ENCODE measurements at places on chromosomes 6 and 20. TPM values are rescaled to one million over a fixed set of nuclear protein-coding genes. Genes with fewer than 3 reads are reported as not detected.

- DNase-seq, result peak; percentile 38
- no peaks in the 10 kb centered on the region for H3K27me3 ChIP-seq
- H3K4me3 ChIP-seq, result no peak within 1 kb of the TSS
- no peaks in the 10 kb centered on the region for H3K36me3 ChIP-seq
Measured at GRCh38 chr6:35512740-35513139, at the start of gene TULP1. Gene TULP1, minus strand, starts transcription at chr6:35512896. Its CDS starts 38 bp downstream, at chr6:35512858.

GRCh38 chr6:42771741-42772100, 10.1 kb upstream of the BICRAL start:
- H3K27ac ChIP-seq, result no peak overlapping the region
- no peak for DNase-seq
- H3K36me3 ChIP-seq, result no peaks in the 10 kb centered on the region
- H3K27me3 ChIP-seq, result no peaks in the 10 kb centered on the region
- H3K4me3 ChIP-seq, result peak overlapping the region; percentile 28
- H3K4me1 ChIP-seq, result peaks cover 4% of the 10 kb centered on the region

GRCh38 chr6:161217628-161218027, 56.2 kb downstream of the AGPAT4 start:
- H3K27me3 ChIP-seq, result no peaks in the 10 kb centered on the region
- H3K36me3 ChIP-seq, result peaks cover 81% of the 10 kb centered on the region
- H3K4me3 ChIP-seq, result no peak overlapping the region
- no peak overlapping the region for H3K27ac ChIP-seq
- H3K4me1 ChIP-seq, result no peaks in the 10 kb centered on the region

- no peak overlapping the region for H3K4me3 ChIP-seq
- no peak overlapping the region for H3K27ac ChIP-seq
- DNase-seq, result no peak
- H3K4me1 ChIP-seq, result 0 out of 2 replicates have a peak, but pooled peaks cover 2% of the 10 kb centered on the region
Measured at GRCh38 chr6:158019416-158019815, 37.8 kb downstream of the SYNJ2 start.

GRCh38 chr6:168867247-168868102, 386.2 kb downstream of the THBS2 start:
- H3K36me3 ChIP-seq, result no peaks in the 10 kb centered on the region
- no peaks in the 10 kb centered on the region for H3K4me1 ChIP-seq
- no peaks in the 10 kb centered on the region for H3K27me3 ChIP-seq

- no peak for DNase-seq
- H3K36me3 ChIP-seq, result peaks cover 8% of the 10 kb centered on the region
- no peak overlapping the region for H3K27ac ChIP-seq
- H3K4me3 ChIP-seq, result no peak overlapping the region
- no peaks in the 10 kb centered on the region for H3K27me3 ChIP-seq
- no peaks in the 10 kb centered on the region for H3K4me1 ChIP-seq
Measured at GRCh38 chr20:52425253-52425652, 233.7 kb upstream of the ZFP64 start.

GRCh38 chr6:14987490-14987889, 258.4 kb upstream of the JARID2 start:
- H3K27ac ChIP-seq, result no peak overlapping the region
- no peak for DNase-seq
- H3K4me3 ChIP-seq, result no peak overlapping the region
- peaks cover 3% of the 10 kb centered on the region for H3K4me1 ChIP-seq

- no peak for DNase-seq
- H3K4me3 ChIP-seq, result no peak overlapping the region
- no peaks in the 10 kb centered on the region for H3K36me3 ChIP-seq
- H3K4me1 ChIP-seq, result peaks cover 5% of the 10 kb centered on the region
Measured at GRCh38 chr6:33950472-33950881, 146.7 kb upstream of the MLN start.

- H3K27me3 ChIP-seq, result no peaks in the 10 kb centered on the region
- 0 out of 2 replicates have a peak, but pooled peaks cover 2% of the 10 kb centered on the region for H3K36me3 ChIP-seq
- no peak overlapping the region for H3K27ac ChIP-seq
Measured at GRCh38 chr6:32382757-32383420, 11.2 kb upstream of the TSBP1 start.

GRCh38 chr6:105078386-105078708, 101.5 kb downstream of the POPDC3 start:
- H3K4me3 ChIP-seq, result no peak overlapping the region
- H3K27me3 ChIP-seq, result no peaks in the 10 kb centered on the region
- H3K4me1 ChIP-seq, result no peaks in the 10 kb centered on the region
- no peak overlapping the region for H3K27ac ChIP-seq
- peaks cover 26% of the 10 kb centered on the region for H3K36me3 ChIP-seq

- no peak overlapping the region for H3K4me3 ChIP-seq
- no peaks in the 10 kb centered on the region for H3K36me3 ChIP-seq
- DNase-seq, result no peak
- H3K4me1 ChIP-seq, result peaks cover 10% of the 10 kb centered on the region
- H3K27ac ChIP-seq, result no peak overlapping the region
- no peaks in the 10 kb centered on the region for H3K27me3 ChIP-seq
Measured at GRCh38 chr20:53329781-53330180, 263.9 kb downstream of the ZNF217 start.

DNA sequence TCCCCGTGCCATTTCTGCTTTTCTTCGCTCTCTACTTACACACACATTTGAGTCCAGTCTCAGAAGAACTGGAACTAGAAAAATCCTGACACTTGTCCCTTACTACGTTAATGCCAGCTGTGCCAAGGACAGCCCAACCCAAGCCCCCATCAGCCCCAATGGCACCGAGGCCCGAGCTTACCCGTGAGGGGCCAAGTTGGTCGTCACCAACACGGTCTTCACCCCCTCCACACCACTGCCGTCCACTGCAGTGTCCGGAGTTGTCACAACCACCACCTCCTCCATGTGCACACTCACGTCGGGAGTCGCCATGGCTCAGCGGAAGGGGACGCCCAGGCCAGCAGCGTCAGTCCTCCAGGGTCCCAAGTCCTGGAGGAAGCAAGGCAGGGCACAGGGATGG, 7.8 kb downstream of the GMEB2 start:
- no peak overlapping the region for H3K4me3 ChIP-seq
- no peaks in the 10 kb centered on the region for H3K27me3 ChIP-seq
- H3K27ac ChIP-seq, result no peak overlapping the region
- peaks cover 53% of the 10 kb centered on the region for H3K36me3 ChIP-seq

DNA sequence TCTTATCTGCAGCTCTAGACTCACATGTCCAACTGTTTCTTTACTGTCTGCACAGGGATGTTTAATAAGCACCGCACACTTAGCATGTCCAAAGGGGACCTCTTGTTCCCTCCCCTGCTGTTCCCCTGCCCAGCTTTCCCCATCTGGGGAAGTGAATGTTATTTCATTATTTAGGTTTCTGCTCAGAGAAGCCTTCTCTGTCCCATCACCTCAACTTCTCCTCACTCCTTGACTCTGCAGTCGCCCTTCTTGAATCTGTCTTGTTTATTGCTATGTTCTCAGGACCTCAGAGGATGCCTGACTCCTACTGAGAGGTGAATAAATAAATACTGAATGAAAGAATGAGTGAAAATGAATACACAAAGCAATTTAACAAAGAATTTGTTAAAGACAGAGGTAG, 121.0 kb downstream of the SASH1 start:
- DNase-seq, result peak; percentile 2
- H3K4me1 ChIP-seq, result no peaks in the 10 kb centered on the region
- no peaks in the 10 kb centered on the region for H3K27me3 ChIP-seq
- no peaks in the 10 kb centered on the region for H3K36me3 ChIP-seq
- H3K4me3 ChIP-seq, result no peak overlapping the region
- H3K27ac ChIP-seq, result no peak overlapping the region

DNA sequence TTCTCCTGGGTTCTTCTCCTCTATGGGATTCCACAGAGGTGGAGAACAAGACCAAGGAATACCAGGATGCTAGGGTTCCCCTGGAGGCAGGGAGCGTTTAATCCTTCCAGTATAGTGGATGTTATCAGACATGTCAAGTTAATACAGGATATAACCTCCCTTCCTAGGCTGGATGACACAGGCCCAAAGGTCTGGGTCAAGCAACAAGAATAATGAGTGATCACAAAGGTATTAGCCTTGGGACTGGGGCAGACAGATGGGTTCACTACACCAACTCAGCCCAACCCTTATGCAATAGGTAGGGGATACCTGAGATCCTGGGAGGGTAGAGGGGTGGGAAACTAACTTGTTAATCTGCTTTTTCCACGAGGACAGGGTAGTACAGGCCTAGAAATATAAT, 690.3 kb downstream of the HTR1B start:
- no peaks in the 10 kb centered on the region for H3K36me3 ChIP-seq
- no peaks in the 10 kb centered on the region for H3K27me3 ChIP-seq
- H3K27ac ChIP-seq, result no peak overlapping the region
- H3K4me3 ChIP-seq, result no peak overlapping the region

- H3K27ac ChIP-seq, result no peak overlapping the region
- H3K36me3 ChIP-seq, result no peaks in the 10 kb centered on the region
- H3K27me3 ChIP-seq, result peaks cover 7% of the 10 kb centered on the region
Measured at GRCh38 chr20:44748005-44748370, 2.3 kb downstream of the KCNK15 start.

The MYLK4 gene
- 0.28 TPM for total RNA-seq

The ZHX3 gene
- 4.4 TPM for total RNA-seq

The AGPAT4 gene
- total RNA-seq, result 19.5 TPM

The EYA2 gene
- 0.74 TPM for total RNA-seq

The CLDN20 gene
- not detected for total RNA-seq

The NOX3 gene
- not detected for total RNA-seq

The HLA-DPA1 gene
- total RNA-seq, result 2.6 TPM

The FAM83C gene
- not detected for total RNA-seq

The CST4 gene
- total RNA-seq, result not detected

The SNAI1 gene
- total RNA-seq, result 7.0 TPM

Measured in H9 (cell line).